ENCODE measurements at places on chromosomes 2 and 18.
A peak's percentile ranks its signal among the peaks of the same experiment; 100 is the strongest.

DNA sequence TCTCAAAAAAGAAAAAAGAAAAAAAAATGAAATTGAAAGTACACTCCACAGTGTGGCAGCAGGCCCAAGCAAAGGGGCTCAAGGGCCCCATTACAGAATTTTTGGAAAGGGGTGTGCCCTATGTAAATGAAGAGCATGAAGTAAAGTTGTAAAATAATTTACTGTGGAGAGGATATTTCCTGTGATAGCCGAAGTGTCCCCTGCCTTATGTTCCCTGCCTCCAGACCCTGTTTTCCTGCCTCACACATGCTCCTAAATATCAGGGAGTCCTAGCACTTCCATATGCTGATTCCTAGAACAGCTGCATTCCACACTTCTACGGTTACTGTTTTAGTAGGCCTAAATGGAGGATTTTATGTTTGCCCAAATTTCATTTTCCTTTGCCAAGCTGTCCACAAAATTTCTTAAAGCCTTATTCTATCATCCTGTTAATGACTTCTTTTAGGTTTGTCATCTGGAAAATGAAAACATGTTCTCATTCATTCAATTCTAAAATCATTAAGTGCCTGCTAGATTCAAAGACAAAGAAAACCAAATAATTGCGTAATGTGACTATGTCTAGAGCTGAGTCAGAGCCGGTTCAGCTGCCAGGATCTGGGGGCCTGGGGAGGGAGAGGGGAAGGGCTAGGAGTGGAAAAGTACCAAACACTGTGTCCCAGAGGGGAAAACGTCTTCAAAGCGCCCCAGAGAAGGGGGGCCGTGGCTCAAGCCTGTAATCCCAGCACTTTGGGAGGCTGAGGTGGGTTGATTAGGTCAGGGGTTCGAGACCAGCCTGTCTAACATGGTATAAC is 25.9 kb upstream of the IMPA2 start:
- DNase-seq, result no peak

DNA sequence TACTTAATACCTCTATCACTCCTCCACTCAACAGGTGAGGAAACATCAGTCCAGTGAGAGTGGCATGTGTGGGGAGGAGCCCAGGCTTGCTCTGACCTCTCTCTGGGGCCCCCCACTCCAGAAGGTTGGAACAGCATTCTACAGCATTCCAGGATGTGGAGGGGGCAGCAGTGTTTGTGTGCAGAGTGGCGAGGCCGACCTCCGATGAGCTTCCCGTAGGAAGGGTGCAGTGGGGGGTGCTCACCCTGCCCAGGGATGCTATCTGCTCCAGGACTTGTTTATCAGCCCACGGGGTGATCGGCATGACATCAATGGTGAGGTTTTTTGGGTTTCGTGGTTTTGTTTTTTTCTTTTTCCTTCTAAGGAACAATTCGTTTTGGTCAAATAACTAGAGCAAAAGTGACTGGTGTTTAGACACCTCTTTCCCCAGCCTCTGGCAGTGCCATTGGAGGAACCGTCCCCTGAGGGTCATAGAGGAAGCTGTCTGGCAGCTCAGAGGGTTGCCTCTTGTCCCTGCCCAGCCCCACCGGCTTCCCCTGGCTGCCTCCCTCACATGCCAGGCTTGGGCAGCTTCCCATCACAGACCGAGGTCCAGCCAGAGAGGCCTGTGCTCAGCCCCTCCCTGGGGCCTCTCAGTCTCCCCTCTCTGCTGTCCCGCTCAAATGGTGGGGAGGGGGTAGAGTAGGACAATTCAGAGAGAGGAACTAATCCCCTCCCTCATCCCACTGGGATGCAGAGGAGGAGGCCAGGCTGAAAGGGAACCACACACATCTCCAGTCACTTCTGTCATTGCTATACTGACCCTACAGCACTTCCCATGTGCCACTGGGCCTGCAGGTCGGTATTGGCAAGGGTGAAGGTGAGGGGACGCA is 96.5 kb downstream of the ZFP36L2 start:
- DNase-seq, result no peak

DNA sequence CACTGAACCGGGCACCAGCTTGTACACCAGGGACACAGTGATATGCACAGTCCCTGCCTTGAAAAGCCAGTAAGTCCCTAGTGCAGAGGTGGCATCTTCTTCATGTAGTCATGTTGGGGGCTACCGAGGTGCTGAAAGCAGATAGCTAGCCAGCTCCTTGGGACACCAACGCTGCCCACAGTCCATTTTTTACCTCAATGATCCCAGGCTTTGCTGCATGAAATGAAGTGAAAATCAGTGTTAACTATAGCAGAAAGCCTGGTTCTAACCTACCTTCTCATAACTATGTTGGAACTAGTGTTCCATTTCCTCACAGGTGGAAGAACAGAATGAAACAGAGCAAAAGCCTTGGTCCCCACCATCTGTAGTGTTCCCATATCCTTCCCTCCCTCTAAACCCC is 66.6 kb upstream of the EML6 start:
- DNase-seq, result no peak

- DNase-seq, result no peak
These were observed 117.4 kb downstream of the FAM210A start for GRCh38 chr18:13608791-13609532.

GRCh38 chr2:19460761-19461160 is 102.3 kb upstream of the OSR1 start:
- no peak for DNase-seq

GRCh38 chr2:119156105-119156890 is 2.3 kb downstream of the C1QL2 start:
- no peak for DNase-seq

DNA sequence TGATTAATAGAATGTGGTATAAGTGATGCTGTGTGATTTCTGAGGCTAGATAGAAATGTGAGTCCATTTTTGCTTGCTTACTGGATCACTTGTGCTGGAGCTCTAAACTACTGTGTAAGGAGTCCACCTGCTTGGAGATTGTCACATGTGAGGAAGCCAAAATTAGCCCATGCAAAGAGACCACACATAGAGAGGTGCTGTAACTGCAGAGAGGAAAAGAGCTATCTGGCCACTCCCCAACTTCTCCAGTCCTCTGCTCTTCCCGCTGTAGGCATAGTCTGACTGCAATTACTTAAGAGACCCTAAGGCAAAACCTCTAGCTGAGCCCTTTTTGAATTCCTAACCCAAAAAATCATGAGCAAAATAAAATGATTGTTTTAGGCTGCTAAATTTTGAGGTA is 120.6 kb upstream of the FBXO11 start:
- no peak for DNase-seq

- peak; percentile 27 for DNase-seq
These were observed 26.9 kb upstream of the GLS start for GRCh38 chr2:190853531-190854383.

DNA sequence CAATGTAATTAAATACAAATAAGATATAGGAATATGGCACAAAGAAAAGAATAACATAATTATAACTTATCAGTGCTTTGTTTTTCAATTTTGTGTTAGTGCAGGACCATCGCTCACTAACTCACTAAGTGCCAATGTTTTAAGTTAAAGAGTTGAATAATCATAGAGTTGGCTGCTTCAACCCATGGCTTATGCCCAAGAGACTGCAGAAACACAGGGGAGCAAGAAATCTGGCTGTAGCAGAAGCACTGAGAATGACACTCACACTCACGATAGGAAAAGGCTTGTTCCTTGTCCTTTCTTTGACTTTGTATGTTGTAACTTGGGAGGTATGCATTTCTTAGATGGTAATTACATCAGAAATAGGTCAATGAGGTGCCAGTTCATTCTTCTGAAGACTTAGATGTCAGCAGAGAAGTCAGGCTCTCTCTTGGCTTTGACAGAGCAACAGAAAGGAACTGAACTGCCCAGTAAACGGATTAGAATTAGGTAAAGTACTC is 852.2 kb downstream of the LRRTM4 start:
- DNase-seq, result no peak

GRCh38 chr2:67626656-67627055 is 229.5 kb downstream of the ETAA1 start:
- no peak for DNase-seq

DNA sequence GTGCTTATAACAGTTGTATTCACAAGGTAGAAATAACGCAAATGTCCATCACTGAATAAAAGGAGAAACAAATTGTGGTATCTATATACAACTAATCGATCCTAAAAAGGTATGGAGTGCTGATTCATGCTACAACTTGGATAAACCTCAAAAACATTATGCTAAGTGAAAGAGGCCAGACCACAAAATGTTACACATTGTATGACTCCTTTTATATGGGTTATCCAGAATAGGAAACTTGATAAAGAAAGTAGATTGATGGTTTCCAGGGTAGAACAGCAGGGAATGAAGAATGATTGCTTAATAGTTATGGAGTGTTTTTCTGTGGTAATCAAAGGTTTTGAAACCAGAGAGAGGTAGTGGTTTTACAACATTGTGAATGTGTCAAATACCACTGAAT is 432.2 kb upstream of the TRIB2 start:
- DNase-seq, result no peak

DNA sequence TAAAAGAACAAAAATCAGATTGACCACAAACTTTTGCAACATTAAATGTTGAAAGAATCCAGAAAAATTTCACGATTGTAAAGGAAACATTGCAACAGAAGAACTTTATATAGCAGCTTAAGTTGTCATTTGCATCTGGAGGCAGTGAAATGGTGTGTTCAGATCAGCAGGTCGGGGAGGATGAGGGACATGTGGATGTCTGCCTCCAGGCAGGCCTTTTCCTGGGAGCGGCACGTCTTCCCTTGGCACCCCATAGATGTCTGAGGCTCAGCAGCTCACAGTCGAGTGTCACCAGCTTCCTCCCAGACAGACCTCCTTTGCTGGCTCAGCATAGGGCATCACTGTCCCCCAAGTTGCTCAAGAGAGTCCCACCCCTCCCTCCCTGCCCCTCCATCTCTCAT is 44.3 kb upstream of the ASB1 start:
- no peak for DNase-seq

GRCh38 chr2:60661073-60661738 is 94.9 kb upstream of the PAPOLG start:
- DNase-seq, result no peak

GRCh38 chr2:36371928-36372391 is 16.4 kb downstream of the CRIM1 start:
- DNase-seq, result no peak

GRCh38 chr2:227823922-227824321 is 10.3 kb downstream of the CCL20 start:
- no peak for DNase-seq

GRCh38 chr2:12771154-12771553 is 54.4 kb downstream of the TRIB2 start:
- DNase-seq, result no peak

GRCh38 chr2:69616755-69617154 is 26.8 kb downstream of the AAK1 start:
- peak; percentile 54 for DNase-seq

DNA sequence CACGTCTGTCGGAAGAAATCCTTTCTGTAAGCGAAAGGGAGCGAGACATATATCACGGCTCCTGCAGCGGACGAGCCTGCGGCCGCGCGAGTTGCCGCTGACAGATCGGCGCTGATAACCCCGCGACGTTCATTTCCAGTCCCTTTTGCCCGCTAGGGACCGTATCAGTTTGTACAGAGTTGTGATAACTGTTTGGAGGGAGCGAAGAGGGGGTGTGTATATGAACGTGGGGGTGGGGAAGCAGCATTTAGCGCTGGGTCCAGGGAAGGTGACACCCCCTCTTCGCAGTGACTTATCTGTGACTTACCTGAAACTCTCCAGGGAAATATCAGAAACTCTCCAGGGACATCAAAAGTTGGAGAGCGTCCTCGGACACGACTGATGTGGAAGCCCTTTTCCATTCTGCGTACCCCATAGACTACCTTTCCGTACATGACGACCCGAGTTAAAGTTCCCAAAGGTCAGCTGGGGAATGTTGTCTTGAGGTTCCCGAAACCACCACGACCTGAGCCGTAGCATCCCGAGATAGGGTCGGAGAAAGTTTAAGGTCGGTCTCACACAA is 948 bp upstream of the GATA6 start:
- peak; percentile 48 for DNase-seq

- DNase-seq, result no peak
These were observed 57.0 kb upstream of the HDAC4 start for GRCh38 chr2:239457586-239458445.

DNA sequence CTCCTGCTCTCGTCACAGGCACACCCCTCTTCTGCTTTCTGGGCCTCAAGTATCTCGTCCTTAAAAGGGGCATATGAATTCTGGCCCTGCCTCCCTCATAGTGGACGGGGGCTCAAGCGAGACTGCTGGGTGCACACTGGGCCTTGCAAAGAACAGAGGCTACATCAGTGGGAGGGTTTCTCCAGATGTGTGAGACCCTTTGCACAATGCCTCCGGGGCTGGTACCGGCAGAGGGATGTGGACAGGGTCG is 25.0 kb downstream of the CRACDL start:
- DNase-seq, result no peak

DNA sequence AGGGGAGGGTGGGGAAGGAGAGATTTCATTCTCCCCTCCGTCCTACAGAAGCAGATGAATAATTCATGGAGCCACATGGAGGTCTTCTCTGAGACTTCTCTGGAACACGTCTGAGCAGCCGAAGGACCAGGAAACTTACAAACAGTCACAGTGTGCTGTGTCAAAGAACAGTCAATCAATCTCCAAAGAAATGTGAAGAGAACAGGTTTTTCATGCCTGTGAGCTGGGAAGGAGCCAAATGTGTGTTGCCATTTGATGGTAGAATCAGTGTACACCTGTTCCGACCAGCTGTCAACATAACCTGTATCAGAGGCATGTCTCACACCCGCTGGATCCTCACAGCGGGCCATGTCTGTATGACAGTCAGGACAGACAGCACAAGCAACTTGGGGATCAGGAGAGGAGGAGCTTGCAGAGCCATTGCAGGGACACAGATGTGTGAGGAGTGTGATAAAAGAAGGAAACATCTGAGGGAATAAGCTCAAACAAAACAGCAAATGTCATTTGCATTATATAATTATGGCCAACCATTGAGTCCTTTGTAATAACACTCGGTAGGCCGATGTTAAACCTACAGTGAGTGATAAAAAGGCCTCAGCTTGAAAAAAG is 298.5 kb downstream of the EN1 start:
- no peak for DNase-seq

- no peak for DNase-seq
These were observed 100.4 kb downstream of the CCDC141 start for GRCh38 chr2:178949584-178949983.

- DNase-seq, result no peak
These were observed 99.3 kb downstream of the SPTBN1 start for GRCh38 chr2:54555318-54555837.

- no peak for DNase-seq
These were observed 430.6 kb upstream of the FANCL start for GRCh38 chr2:58671675-58672074.

DNA sequence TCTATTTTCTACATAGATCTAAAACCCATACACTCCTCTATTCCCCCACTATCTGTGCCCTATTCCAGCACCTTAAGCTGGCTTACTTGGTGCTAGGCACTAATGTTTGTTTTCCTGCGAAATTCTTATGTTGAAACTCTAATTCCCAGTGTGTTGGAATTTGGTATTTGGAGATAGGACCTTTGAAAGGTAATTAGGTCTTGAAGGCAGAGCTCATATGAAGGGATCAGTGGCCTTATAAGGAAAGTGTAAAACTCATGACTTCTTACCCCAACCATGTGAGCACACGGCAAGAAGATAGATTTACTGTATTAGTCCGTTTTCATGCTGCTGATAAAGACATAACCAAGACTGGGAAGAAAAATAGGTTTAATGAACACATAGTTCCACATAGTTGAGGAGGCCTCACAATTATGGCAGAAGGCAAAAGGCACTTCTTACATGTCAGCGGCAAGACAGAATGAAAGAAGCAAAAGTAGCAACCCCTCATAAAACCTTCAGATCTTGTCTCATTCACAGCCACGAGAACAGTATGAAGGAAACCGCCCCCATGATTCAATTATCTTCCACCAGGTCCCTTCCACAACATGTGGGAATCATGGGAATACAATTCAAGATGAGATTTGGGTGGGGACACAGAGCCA is 10.5 kb upstream of the LRATD1 start:
- no peak for DNase-seq
